Thoracic aorta (tissue), 2 donors: ENCODE measurements at places on chromosomes 4 and X.

DNA sequence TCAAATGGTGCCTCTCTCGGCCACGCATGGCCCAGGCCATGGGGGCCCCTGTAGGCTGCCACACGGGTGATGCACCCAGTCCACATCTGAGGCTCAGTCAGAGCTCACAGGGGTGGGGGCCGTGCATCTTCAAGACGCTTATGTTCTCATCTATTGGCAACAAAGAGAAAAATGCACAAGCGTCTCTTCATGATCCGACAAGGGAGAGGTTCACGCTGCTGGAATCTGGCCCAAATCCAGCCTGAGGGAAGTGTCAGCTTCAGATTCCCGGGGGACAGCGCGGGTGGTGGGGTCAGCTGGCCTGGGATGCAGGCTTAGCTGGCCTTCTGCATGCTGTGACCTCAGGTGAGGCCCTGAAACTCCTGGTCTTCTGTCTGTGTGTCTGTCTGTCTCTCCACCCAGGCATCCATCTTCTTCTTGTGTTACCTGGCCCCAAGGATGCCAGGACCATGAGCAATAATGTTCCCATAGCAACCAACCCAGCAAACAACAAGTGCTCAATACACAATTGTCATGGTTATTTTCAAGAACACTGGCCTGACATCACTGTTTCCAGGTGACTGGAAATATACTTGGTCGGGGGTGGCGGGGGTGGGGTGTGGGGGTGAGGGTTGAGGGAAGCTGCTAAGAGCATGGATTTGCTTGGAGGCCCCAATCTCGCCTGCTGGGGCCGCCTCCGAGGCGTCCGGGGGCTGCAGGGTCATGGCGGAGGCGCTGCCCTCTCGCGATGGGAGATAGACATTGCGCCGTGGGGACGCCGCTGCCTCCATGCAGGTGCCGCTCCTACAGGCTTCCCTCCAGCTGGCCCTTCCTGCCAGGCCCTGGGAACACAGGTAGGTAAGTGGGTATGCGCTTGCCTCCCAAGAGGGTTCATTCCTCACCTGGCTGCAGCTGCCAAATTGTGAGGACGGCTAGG, 48.3 kb downstream of the ABLIM2 start:
- no peaks in the 10 kb centered on the region for H3K36me3 ChIP-seq
- no peak overlapping the region for H3K4me3 ChIP-seq
- H3K27me3 ChIP-seq: no peaks in the 10 kb centered on the region
- H3K4me1 ChIP-seq: no peaks in the 10 kb centered on the region
- DNase-seq: no peak
- H3K27ac ChIP-seq: no peak overlapping the region

- H3K27me3 ChIP-seq: no peaks in the 10 kb centered on the region
- DNase-seq: no peak
- H3K36me3 ChIP-seq: no peaks in the 10 kb centered on the region
- H3K4me1 ChIP-seq: no peaks in the 10 kb centered on the region
Observed at GRCh38 chrX:23356189-23356588, 21.5 kb downstream of the PTCHD1 start.

GRCh38 chrX:65545456-65545855, 10.9 kb upstream of the LAS1L start:
- no peaks in the 10 kb centered on the region for H3K27me3 ChIP-seq
- H3K27ac ChIP-seq: no peak overlapping the region
- H3K36me3 ChIP-seq: no peaks in the 10 kb centered on the region
- no peak for DNase-seq

GRCh38 chr4:65670331-65671031, at the start of gene EPHA5:
Gene EPHA5 (minus strand): TSS chr4:65670489. CDS start chr4:65669742, 747 bp downstream.
- no peak within 1 kb of the TSS for H3K27ac ChIP-seq
- peaks cover 16% of the 10 kb centered on the region for H3K4me1 ChIP-seq
- peaks cover 12% of the 10 kb centered on the region for H3K27me3 ChIP-seq
- peak within 1 kb of the TSS; percentile 72 for H3K4me3 ChIP-seq
- no peaks in the 10 kb centered on the region for H3K36me3 ChIP-seq

DNA sequence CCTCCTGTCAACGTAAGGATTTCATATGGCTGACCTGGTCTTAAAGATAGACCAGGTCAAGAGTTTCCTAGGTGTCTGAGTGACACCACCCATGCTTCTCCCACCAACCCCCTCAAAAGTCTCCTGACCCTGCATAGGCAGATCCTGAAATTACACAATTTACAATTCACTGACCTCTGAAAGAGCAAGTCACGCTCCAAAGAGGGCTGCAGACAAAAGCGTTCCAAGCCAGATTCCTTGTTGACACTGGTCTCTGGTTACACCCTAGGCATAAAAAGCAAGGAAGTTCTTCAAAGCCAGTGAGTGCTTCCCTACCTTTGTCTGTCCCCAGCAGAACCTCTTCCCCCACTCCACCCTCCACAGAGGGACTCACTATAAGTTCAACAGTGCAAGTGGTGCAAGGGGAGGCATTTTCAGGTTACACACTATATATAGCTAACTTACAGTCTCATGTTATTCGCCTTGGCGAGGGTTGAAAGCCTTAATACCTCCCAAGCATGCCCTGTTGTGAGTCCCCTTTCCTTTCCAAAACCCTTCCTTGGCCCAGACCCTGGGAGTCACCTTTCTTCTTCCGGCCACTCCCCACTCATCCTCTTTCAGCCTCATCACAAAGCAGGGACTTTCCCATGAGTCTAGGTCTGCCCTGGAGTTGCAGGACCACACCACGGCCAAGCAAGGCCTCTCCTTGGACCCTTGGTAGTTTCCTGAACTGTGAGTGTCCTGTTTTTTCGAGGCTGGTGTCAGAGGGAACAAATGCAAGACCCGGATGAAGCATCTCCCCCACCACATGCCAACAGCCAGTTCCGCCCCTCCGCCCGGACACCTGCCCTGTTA, 58.0 kb upstream of the KLF3 start:
- H3K4me1 ChIP-seq: no peaks in the 10 kb centered on the region
- no peaks in the 10 kb centered on the region for H3K36me3 ChIP-seq
- no peaks in the 10 kb centered on the region for H3K27me3 ChIP-seq

GRCh38 chr4:21184788-21185187, 484.5 kb downstream of the PACRGL start:
- H3K36me3 ChIP-seq: no peaks in the 10 kb centered on the region
- H3K4me1 ChIP-seq: no peaks in the 10 kb centered on the region
- DNase-seq: no peak

DNA sequence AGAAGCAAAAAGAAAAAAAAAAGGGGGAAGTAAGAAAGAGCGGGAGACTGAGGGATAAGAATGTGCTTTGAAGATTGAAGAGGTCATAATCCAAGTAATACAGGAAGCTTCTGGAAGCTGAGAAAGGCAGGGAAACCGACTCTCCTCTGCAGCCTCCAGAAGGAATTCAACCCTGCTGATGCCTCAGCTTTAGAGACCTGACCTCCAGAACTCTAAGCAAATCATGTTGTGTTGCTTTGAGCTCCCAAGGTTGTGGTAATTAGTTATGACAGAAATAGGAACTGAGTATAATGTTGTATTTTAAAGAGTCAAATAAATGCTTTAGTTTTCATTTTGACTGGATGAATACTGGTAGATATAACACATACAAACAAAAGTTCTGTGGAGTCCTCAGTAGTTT, 48.0 kb upstream of the FAT1 start:
- H3K4me1 ChIP-seq: no peaks in the 10 kb centered on the region
- no peaks in the 10 kb centered on the region for H3K27me3 ChIP-seq
- H3K27ac ChIP-seq: no peak overlapping the region
- H3K36me3 ChIP-seq: no peaks in the 10 kb centered on the region
- no peak for DNase-seq

DNA sequence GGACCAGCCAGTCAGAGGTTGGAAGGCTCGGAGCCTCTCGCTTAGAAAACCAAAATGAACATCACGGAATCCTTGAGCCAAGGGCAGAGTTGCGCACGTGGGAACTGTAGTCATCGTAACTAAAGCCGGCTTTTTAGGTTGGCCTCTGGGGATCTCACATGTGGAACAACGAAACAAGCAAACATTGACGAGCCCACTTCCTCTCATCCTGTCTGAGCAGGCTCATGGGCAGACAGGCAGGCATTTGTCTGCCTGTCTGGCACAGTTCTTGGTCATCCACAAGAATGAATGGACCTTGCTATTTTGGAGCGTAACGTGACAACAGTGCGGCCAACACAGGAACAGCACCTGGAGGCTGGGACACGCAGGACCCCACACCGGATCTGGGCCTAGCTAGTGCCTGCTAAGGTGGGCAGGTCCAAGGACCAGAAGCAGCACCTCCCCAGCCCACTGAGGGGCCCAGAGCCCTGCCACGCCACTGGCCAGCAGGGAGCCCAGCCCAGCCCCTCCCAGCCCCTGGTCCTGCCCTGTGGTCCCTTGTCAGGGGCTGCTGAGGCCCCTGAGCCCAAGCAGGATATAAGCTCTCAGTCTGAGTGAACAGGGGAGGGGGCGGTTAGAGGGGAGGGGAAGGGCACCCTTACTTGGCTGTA, 9.2 kb upstream of the TREX2 start:
- H3K36me3 ChIP-seq: peaks cover 2% of the 10 kb centered on the region
- H3K27me3 ChIP-seq: no peaks in the 10 kb centered on the region
- H3K4me1 ChIP-seq: no peaks in the 10 kb centered on the region

DNA sequence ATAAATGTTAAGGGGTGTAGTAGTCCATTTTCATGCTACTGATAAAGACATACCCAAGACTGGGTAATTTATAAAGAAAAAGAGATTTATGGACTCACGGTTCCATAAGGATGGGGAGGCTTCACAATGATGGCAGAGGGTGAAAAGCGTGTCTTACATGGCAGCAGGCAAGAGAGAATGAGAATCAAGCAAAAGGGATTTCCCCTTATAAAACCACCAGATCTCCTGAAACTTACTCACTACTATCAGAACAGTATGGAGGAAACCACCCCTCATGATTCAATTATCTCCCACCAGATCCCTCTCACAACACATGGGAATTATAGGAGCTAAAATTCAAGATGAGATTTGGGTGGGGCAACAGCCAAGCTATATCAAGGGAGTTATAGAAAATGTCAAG, 329.2 kb downstream of the DTHD1 start:
- H3K4me1 ChIP-seq: no peaks in the 10 kb centered on the region
- no peak overlapping the region for H3K4me3 ChIP-seq
- H3K27ac ChIP-seq: no peak overlapping the region
- H3K36me3 ChIP-seq: no peaks in the 10 kb centered on the region
- no peaks in the 10 kb centered on the region for H3K27me3 ChIP-seq

DNA sequence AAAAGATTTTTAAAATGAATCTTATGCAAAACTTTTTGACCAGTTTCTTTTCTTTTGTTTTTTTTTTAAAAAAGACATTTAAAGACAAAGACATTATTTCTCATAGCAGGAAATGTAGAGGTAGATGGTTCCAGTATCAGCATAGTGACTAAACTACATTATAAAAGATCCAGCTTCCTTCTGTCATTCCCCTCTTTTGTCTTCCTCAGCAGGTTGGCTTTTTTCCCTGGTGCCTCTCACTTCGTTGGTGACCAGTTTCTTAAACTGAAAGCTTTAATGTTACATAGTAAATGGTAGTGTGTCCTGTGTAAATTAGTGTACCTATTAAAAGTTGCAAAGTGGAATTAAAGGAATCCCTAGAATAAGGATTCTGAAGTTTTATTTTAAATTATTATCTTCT, 36.1 kb downstream of the DCK start:
- H3K36me3 ChIP-seq: peaks cover 4% of the 10 kb centered on the region
- no peak for DNase-seq
- no peak overlapping the region for H3K27ac ChIP-seq
- no peak overlapping the region for H3K4me3 ChIP-seq
- peaks cover 4% of the 10 kb centered on the region for H3K4me1 ChIP-seq

GRCh38 chr4:18103876-18104605, 82.5 kb upstream of the LCORL start:
- DNase-seq: no peak
- H3K27me3 ChIP-seq: no peaks in the 10 kb centered on the region
- no peak overlapping the region for H3K27ac ChIP-seq
- no peak overlapping the region for H3K4me3 ChIP-seq
- H3K36me3 ChIP-seq: no peaks in the 10 kb centered on the region

DNA sequence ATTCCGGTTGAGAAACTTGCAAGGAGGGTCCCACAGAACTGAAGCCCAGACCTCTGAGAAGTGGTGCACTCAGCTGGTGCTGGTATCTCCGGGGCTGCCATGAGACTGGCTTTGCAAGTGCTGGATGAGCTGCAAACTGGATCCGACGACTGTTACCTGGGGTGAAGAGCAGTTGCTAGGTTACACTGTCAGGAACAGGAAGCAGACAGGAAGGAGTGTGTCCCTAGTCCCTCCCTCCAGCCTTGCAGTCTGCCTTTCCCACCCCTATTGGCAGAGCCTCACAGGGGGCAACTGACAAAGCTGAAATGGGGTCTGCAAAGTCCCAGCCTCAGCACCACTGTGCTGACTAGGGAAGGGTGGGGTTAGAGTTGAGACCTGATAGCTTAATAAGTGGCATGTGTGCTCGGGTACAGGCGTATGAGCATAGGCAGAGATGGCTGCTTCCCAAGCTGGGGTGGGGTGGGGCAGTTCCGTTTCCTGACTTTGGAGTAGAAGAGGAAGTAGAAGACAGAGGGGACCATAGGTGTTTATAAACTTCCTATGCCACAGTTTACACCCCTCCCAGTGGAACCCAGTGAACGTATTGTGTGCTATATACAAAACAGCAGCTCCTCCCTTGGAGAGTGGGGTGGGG, 18.0 kb downstream of the PPEF1 start:
- H3K36me3 ChIP-seq: no peaks in the 10 kb centered on the region
- H3K4me3 ChIP-seq: no peak overlapping the region
- H3K27ac ChIP-seq: no peak overlapping the region
- no peaks in the 10 kb centered on the region for H3K4me1 ChIP-seq
- H3K27me3 ChIP-seq: no peaks in the 10 kb centered on the region

- peaks cover 12% of the 10 kb centered on the region for H3K4me1 ChIP-seq
- no peak overlapping the region for H3K27ac ChIP-seq
- DNase-seq: no peak
- no peaks in the 10 kb centered on the region for H3K36me3 ChIP-seq
Observed at GRCh38 chrX:26848511-26848910, 614.6 kb downstream of the PPP4R3C start.

DNA sequence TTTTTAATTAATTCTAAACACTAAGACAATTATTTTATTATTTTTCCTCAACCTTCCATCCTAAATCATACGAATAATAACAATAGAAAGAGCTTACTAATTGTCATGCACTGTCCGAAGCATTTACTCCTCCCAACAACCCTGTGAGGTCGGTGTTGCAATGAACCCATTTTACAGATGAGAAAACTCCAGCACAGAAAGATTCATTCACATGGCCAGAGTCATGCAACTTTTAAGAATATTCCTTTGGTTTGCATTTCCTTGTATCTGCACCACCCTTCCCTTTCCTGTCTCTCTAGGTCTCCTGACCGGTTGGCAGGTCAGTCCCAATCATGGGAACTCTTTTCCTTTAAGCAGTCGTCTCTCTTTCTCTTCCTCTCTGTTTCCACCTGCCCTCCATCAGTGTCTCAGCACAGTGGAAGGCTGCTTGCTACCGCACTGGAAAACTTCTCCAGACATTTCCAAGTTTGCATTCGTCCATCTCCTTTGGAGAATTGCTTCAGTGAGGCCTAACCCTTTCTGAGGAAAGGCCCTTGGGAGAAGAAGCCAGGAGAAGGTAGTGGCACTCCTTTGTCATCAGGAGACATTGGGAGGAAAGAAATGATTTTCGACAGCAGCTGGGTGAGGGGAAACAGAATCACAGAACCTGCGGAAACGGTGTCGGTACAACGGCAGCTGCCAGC, 1.9 kb upstream of the TMSB4X start:
- DNase-seq: no peak
- no peaks in the 10 kb centered on the region for H3K36me3 ChIP-seq
